ENCODE measurements at places on chromosomes 6 and 20. TPM values are rescaled to one million over a fixed set of nuclear protein-coding genes. Genes with fewer than 3 reads are reported as not detected.

BCAS4 gene
- 35.0 TPM for total RNA-seq

GRCh38 chr20:2402271-2402980 lies 21.7 kb downstream of the TGM6 start:
- no peaks in the 10 kb centered on the region for H3K4me1 ChIP-seq
- no peak for DNase-seq
- no peak overlapping the region for H3K27ac ChIP-seq
- no peak overlapping the region for H3K4me3 ChIP-seq
- no peaks in the 10 kb centered on the region for H3K36me3 ChIP-seq
- H3K27me3 ChIP-seq: peaks cover 4% of the 10 kb centered on the region

DNA sequence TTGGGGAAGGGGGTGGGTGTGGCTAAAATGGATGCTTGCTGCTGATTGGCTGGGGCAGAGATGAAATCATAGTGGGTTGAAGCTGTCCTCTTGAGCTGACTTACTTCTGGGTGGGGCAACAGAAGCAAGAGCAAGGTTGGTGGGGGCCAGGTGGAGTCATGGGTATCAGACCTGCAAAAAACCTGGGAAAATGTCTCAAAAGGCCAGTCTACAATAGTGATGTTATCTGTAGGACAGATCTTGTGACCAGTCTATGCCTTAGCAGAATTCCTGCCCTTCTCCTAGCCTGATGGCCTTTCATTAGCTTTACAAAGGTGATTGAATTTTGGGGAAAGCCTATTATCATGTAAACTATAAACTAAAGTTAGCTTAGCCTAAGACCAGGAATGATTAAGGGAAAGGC lies 945.7 kb downstream of the KIF16B start:
- no peaks in the 10 kb centered on the region for H3K27me3 ChIP-seq
- H3K4me1 ChIP-seq: no peaks in the 10 kb centered on the region
- no peak overlapping the region for H3K4me3 ChIP-seq
- H3K36me3 ChIP-seq: no peaks in the 10 kb centered on the region
- H3K27ac ChIP-seq: no peak overlapping the region

- no peaks in the 10 kb centered on the region for H3K27me3 ChIP-seq
- H3K36me3 ChIP-seq: peaks cover 2% of the 10 kb centered on the region
- no peak overlapping the region for H3K27ac ChIP-seq
- H3K4me3 ChIP-seq: no peak overlapping the region
- DNase-seq: no peak
Observed at GRCh38 chr20:44601801-44602204, 19.4 kb downstream of the PKIG start.

DNA sequence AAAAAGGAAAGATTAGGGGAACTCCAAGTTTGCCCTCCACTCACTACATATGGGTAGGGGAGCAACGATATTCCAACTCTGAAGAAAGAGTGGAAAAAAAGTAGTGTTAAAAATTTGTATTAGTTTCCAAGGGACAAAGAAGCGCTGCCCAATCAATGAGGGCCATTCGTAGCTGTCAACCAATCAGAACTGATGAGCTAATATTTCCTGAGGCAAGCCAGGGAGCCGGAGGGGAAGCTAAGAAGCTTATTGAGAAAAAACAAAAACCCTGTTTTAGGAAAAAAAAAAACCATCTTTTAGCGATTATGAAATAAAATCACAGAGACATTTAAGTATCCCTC lies 59.5 kb downstream of the TRIM38 start:
- H3K4me3 ChIP-seq: peak overlapping the region; percentile 99
- peak overlapping the region; percentile 100 for H3K27ac ChIP-seq
- peaks cover 3% of the 10 kb centered on the region for H3K36me3 ChIP-seq
- peaks cover 60% of the 10 kb centered on the region for H3K4me1 ChIP-seq
- H3K27me3 ChIP-seq: no peaks in the 10 kb centered on the region
- DNase-seq: no peak

GRCh38 chr6:122751326-122751725 lies 28.2 kb upstream of the FABP7 start:
- H3K36me3 ChIP-seq: peaks cover 3% of the 10 kb centered on the region
- DNase-seq: no peak
- H3K4me1 ChIP-seq: peaks cover 38% of the 10 kb centered on the region
- peak overlapping the region; percentile 78 for H3K27ac ChIP-seq

Measured in activated naive CD8-positive, alpha-beta T cell treated with anti-CD3 and anti-CD28 coated beads, Interleukin-2, amount 10 ng/mL, durations not matched to agents 7 days and 5 days (primary cell).